ENCODE measurements at places on chromosomes 4 and X. TPM values are rescaled to one million over a fixed set of nuclear protein-coding genes. Genes with fewer than 3 reads are reported as not detected.
A peak's percentile ranks its signal among the peaks of the same experiment; 100 is the strongest.

BMP3 gene
- total RNA-seq = 0.32 TPM

TLR1 gene
- total RNA-seq = 16.6 TPM

FREM3 gene
- 0.12 TPM for total RNA-seq

ALG13 gene
- 56.9 TPM for total RNA-seq

DUSP21 gene
- total RNA-seq = not detected

TRO gene
- total RNA-seq = 11.1 TPM

GLRA2 gene
- total RNA-seq = not detected

STPG2 gene
- total RNA-seq = 2.2 TPM

TLR3 gene
- total RNA-seq = 30.2 TPM

CSAG1 gene
- total RNA-seq = not detected

PAGE1 gene
- not detected for total RNA-seq

BBS7 gene
- 17.8 TPM for total RNA-seq

NAA11 gene
- total RNA-seq = not detected

- DNase-seq = peak; percentile 12
Measured at GRCh38 chrX:139112432-139112831, 400.9 kb upstream of the FGF13 start.

DNA sequence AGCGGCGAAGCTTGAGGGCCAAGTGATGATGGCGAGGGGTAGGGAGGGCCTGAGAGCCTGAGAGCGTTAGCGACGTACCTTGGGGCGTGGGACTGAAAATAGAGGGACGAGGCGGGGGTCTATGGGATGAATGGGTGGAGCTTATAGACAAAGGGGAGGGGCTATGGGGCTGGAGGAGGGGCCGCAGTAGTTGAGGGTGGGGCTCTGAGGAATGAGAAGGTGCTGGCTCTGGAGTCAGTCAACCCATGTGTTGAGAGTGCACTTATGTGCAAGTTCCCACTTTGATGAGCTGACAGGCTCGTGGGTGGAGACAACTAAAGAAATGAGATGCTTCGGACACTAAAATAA, 488 bp downstream of the TBC1D25 start:
- peak; percentile 18 for DNase-seq

DNA sequence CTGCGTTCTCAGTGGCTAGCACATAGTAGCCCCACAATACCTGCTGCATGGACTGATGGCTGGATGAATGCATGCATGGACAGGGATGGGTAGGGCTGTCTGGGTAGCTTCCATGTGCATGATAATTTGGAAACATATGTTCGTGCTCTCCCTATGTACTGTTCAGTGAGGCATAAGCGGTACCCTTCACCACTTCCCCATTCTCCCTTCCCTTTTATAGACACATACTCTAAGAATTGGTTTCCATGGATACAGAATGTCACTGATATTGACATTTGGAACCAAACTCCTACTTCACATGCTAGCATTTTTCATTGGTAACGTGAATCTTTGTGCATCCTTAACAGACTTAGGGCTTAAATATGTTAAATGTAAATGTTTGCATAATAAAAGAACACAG, 20.4 kb downstream of the USP46 start:
- no peak for DNase-seq

GRCh38 chr4:1635464-1635863, 48.6 kb downstream of the FAM53A start:
- DNase-seq = no peak

DNA sequence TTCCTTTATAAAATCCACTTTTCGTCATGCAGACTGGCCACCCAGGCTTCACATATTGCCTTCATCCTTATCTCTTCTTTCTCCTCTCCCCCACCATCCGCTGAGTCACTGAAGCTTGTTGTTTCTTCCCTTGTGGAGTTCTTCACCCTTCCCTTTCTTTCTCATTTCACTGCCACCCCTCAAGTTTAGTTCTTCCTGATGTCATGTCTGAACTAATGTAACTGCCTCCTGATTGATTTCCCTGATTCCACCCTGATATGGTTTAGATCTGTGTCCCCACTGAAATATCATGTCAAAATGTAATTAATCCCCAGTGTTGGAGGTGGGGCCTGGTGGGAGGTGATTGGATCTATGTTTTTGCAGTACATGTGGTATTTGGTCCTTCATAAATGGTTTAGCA, 151.4 kb downstream of the CPEB2 start:
- no peak for DNase-seq

DNA sequence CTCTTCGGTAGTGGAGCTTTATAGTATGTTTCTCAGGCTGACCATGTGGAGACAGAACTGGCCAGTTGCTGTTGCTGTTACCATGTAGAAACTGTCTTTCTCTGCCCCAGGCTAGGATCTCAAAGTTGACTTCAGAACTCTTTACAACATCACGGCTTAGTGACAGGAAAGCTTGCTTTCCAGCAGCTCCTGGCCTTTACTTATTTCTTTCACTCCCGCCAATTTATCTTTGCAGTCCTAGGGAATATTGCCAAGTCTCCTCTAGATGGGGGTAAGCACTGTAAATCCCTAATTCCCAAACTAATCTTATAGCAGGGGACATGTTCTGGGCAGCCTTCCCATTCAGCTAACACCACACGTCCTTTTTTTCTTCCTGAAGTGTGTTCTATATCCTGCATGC, 631.6 kb downstream of the SPRY1 start:
- no peak for DNase-seq

DNA sequence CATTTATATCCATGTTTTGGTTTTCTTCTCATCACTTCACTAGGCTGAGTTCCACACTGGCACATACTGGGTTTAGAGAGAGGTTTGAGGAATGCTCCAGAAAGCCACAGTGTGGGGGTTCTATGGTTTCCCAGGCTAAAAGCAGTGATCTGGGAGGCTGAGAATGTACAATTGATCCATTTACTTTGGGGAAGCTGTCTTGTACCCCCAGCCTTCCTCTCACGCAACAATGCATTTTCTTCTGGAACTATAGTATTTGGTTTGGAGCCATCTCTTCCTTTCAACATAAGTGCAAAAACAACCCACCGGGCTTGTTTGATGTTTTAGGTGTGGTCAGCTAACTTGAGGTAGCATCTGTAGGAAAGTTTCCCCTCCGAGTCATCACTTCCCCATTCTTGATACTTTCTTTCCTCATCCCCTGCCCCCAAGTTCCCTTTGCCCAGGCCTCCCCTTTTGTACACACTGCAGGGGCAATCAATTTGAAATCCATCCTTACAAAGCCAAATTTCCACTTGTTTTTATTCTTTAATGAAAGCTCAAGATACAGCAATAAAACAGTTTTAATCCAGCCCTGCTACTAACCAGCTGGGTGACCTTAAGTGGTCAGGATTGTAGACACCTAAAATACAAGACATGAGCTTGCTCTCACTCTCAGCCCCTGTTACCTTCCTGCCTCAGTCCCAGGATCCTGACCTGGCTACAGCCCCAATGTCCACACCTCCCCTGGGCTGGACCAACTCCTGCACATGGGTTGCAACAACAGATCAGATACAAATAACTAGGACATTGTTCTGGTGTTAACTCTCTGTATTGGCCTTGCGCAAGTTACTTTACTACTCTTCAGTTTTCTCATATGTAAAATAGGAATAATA, 109.2 kb downstream of the FHDC1 start:
- no peak for DNase-seq

GRCh38 chr4:152209772-152210493, 326.0 kb downstream of the FBXW7 start:
- DNase-seq = no peak

- peak; percentile 52 for DNase-seq
Measured at GRCh38 chr4:38601244-38601915, 62.6 kb upstream of the KLF3 start.

DNA sequence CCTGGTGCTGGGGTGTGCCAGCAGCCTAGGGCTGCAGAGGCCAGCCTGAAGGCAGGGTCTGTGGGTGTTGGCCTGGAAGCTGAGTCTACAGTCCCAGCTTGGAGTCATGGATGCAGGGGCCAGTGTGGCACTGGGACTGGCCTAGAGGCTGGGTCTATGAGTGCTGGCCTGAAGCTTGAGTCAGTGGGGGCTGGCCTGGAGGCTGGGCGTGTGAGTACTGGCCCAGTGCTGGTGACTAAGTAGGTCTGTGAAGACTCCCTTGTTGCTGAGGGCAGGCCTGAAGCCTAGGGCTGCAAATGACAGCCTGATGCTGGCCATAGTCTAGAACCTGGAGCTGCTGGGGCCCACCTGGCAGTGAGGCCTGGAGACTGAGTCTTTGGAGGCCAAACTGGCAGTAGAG, 31.3 kb upstream of the ALG13 start:
- DNase-seq = no peak

DNA sequence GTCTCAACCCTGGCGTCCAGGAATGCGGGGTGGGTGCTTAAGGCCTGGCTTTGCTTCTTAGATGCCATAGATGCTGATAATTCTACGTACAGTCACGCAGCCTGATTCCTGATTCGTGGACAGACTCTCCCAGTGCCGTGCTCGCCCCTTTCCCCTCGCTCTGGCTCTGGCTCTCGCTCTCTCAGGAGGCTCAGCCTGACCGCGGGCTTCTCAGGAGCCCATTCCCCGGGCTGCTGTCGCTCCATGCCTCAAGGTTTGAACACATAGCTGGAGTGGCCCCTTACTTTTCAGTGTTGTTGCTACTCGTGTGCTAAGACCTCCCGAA, 59.2 kb upstream of the ZC4H2 start:
- no peak for DNase-seq

GRCh38 chrX:3124031-3124430, 82.8 kb downstream of the ARSF start:
- no peak for DNase-seq

DNA sequence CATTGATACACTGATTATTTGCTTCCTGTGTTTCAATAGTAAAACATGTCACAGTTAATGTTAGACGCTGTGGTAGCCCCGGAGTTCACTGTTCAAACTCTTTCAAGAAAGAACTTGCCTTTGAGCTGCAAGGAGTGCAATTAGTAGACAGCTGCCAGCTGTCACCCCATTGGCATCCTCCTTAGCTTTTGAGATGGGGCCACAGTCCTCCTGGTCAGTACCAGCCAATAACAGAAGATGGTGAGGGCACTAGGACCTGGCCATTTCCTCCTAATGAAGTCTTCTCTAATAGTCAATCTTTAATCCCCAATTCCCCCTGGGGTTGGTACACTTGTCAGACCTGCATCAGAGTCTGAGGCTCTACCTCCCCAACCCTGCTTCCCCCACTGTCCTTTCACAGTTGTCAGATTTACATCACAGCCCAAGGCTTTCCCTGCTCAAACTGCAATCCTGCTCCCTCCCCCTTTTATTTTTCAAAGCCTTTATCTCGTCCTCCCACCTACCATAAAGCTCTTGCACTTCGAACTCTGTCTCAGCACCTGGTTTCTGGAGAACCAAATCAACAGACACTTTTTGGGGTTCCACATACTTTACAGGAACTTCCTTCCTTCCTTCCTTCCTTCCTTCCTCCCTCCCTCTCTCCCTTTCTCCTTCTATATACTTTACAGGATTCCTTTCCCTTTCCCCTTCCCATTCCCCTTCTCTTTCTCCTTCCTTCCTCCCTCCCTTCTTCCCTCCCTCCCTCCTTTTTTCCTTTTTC, 182.0 kb downstream of the RASL11B start:
- DNase-seq = no peak

DNA sequence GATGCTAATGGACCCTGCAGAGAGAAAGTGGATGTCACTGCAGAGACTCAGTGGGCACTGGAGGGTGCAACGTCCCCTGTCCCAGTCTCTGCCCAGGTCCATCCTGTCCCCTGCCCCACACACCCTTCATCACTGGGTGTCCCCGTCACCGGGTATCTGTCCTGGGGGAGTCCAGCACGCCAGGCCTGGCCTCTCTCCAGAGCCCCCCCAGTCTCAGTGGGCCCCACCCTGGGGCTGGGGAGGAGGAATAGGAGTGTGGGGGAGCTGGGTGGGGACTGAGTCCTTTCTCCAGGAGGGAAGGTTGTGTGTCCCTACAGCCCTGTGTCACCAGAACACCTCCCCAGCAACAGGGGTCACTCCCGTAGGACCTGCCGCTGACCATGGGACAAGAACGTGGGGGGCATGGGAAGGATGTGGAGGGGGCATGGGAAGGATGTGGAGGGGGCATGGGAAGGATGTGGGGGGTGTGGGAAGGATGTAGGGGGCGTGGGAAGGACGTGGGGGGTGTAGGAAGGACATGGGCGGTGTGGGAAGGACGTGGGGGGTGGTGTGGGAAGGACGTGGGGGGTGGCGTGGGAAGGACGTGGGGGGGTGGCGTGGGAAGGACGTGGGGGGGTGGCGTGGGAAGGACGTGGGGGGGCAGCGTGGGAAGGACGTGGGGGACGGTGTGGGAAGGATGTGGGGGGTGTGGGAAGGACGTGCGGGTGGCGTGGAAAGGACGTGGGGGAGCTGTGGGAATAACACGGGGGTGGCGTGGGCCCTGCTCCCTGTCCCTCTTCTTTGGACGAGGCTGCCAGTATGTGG, 21.0 kb upstream of the SPON2 start:
- no peak for DNase-seq

- no peak for DNase-seq
Measured at GRCh38 chr4:188987011-188987410, 847.8 kb downstream of the TRIML1 start.

DNA sequence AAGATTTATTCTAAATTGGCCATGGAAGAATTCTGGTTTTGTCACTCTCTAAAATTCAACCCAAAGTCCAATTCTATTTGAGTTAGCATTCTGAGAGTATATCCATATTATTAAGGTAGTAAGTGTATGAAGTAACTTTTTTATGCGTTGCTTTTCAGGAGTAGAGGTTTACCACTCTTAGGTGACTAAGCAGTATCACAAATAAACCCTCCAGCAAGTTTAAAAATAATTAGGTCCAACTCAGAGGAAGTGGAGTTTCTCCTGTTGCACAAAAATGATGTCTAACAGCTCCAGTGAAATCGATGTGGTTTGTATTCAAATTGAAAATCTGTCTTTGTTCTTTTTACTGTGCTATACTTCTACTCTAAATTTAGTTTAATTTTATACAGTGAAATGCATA, 6.6 kb downstream of the SCML1 start:
- DNase-seq = no peak

DNA sequence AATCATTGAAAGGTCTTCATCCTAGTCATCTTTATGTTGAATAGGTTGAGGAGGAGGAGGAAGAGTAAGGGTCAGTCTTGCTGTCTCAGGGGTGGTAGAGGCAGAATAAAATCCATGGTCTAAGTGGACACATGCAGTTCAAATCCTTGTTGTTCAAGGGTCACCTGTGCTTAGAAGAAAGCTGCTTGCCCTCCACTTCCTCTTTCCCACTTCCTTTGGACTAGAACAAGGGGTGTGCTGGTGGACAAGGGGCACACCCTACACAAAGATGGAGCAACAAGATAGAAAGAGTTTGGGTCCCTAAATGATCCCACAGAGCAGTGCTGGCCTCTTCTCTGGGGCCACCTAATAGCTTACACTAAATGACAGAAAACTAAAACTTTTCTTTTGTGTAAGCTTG, 47.9 kb downstream of the HSD17B13 start:
- no peak for DNase-seq

DNA sequence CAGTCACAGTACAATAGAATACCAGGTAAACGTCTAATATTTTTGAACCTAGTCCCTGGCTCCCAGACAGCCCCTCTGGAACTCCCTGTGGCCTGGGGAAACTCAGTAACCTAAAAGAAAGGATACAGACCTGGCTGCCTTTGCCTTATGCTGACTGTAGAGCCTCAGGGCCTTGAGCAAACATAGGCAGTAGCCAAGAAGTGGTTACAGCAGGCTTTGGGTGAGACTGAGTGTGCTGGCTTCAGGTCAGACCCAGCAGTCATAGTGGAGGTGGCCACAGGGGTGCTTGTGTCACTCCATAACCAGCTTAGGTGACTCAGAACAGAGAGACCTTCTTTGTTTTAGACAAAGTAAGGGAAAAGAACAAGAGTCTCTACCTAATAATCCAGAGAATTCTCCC, 141.8 kb upstream of the PRDX4 start:
- no peak for DNase-seq

- no peak for DNase-seq
Measured at GRCh38 chr4:10701702-10702460, 17.3 kb upstream of the CLNK start.
